Adipocyte (in vitro differentiated cells): ENCODE measurements at places on chromosomes 7 and 10.

GRCh38 chr7:158362912-158363905, 224.4 kb downstream of the PTPRN2 start:
- no peak for DNase-seq

- peak; percentile 52 for DNase-seq
Measured at GRCh38 chr7:150781103-150781502, 19.1 kb downstream of the TMEM176B start.

- no peak for DNase-seq
Measured at GRCh38 chr10:19144206-19144605, 95.6 kb downstream of the MALRD1 start.

DNA sequence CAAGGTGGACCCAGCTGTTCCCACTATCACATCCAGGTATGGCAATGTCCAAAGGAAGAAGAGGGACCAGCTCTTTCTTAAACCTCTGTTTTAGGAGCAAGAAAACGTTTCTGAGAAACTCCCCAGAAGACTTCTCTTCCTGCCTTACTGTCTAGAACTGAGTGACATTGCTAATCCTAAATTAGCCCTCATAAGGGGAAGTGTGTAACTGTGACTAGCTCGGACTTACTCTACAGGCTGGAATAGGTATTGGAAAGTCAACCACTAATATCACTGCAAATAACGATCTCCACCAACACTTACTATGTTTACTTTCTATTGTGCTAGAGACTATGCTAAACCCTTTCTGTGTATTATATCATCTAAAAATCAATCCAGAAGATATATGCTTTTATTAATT, 49.9 kb upstream of the RELN start:
- DNase-seq: no peak

DNA sequence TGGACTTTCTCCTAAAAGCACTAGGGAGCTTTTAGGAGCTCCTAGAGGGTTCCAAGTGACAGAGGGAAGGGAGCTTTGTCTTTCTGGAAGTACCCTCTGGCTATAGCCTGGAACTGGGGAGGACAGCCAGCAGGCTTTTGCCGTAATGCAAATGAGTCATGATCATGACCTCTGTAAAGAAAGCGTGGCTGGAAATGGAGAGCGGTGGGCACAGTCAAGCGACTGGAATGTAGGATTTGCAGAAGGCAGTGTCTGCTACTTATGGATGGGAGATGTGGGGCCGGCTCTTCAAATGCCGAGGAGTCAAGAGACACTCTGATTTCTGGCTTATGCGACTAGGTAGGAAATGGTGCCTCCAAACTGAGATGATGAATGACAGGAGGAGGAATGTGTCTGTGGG, 34.6 kb upstream of the PLPP4 start:
- peak; percentile 87 for DNase-seq

- peak; percentile 30 for DNase-seq
Measured at GRCh38 chr10:100520811-100521210, 1.1 kb upstream of the SEC31B start.

GRCh38 chr7:123271231-123271630, 71.5 kb upstream of the SLC13A1 start:
- no peak for DNase-seq
